IPS-NIHi11 (cell line): ENCODE measurements at places on chromosomes 4 and X.

- DNase-seq: no peak
Measured at GRCh38 chr4:167614866-167615265, 380.6 kb upstream of the SPOCK3 start.

DNA sequence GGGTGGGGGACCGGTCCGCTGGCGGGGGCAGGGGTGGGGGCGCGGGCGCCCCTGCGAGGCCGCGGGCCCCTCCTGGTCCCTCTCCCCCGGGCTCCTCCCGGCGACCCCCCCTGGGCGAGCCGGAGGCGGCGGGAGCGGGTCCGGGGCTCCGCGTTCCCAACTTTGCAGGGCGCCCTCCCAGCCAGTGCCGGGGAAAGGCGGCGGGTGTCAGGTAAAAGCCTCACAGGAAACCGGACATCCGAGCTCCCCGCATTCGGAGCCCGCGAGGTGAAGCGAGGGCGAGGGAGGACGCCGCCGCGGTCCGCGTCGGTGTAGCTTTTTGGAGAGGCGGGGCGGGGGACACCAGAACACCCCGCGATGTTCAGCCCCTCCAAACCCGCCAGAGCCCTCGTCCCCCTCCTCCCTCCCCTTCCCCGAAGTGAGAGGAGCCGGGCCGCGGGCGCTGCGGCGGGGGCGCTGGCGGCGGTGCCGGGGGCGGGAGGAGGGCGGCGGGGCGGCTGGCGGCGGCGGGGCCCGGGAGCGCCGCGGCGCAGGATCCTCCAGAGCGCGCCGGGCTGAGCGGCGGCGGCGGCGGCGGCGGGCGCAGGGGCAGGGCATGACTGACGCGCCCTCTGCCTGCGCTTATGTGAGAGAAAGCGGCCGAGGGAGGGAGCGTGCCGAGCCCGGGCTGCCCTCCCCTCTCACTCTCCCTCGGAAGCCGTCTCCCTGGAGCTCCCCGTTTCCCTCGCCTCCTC lies at the start of gene VEGFC:
VEGFC (minus strand) TSS at position 597 of the 734 bp plus-strand sequence. CDS start 611 bp downstream, outside the sequence.
- DNase-seq: peak; percentile 82

DNA sequence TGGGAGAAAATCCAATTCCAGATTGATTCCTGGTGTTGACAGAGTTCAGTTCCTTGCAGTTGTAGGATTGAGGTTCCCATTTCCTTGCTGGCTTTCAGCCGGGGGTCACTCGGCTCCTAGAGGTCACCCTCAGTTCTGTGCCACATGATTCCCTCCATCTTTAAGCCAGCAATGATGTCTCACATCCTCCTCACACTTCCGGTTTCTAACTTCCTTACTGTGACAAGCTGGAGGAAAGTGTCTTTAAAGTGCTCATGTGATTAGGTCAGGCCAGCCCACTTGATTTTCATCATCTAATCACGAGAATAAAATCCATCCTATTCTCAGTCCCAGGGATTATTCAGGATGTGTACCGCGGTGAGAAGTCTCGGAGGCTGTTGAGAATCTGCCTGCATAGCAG lies 19.4 kb upstream of the SMIM31 start:
- no peak for DNase-seq

DNA sequence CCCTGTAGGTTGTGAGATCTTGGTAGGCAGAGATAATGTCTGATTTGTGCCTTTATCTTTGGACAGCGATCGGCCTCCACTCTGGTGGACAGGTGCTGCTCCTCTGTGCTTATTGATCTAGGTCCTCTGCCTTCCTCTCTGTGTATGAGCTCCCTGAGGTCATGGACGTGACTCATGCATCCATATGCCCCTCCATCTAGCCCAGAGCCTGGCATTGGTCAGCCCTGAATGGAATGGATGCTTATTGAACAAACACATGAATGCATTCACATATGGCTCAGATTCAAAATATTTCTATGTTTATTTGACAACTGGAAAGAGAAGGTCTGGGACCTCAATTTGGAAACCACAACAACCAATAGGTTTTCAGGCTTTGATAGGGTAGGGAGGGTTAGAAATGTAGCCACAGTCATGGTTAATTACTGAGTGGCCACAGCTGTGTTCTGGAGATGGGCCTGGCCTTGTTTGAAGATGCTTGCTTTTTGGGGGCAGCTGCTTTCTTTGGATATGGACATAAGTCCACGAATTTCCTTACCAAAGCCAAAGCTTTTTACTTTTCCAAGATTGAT lies 76.2 kb downstream of the SEL1L3 start:
- DNase-seq: no peak

DNA sequence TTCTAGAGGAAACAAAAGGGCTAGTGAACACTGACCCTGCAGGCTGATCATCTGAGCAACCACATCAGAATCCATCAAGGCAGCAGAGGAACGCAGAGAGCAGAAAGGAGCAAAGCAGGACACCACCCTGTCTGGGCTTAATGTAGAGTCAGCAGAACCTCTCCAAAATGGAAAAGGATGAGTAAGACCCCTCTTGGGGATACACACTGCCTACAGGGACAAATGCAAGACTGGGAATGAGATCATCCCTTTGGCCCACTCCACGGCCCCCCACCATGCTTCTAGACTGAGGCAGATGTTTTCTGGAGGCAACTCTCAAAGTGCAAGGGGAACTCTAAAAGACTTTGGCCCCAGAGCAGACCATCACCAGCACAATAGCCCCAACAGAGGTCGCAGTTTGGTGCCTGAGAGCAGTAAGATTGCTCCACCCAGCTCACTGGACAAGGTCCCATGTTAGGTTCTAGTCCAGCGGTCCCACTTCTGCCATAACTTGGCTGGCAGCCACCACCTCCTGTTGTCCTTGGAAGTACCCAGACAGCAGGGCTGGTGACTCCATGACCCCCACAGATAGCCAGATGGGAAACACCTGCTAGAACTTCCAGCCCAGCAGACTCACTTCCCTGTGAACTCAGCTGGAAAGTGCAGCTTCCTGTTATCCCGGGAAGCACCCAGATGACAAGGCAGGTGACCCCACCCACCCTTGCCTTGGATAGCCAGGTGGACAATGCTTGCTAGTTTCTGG lies 372.7 kb downstream of the INPP4B start:
- peak; percentile 16 for DNase-seq

DNA sequence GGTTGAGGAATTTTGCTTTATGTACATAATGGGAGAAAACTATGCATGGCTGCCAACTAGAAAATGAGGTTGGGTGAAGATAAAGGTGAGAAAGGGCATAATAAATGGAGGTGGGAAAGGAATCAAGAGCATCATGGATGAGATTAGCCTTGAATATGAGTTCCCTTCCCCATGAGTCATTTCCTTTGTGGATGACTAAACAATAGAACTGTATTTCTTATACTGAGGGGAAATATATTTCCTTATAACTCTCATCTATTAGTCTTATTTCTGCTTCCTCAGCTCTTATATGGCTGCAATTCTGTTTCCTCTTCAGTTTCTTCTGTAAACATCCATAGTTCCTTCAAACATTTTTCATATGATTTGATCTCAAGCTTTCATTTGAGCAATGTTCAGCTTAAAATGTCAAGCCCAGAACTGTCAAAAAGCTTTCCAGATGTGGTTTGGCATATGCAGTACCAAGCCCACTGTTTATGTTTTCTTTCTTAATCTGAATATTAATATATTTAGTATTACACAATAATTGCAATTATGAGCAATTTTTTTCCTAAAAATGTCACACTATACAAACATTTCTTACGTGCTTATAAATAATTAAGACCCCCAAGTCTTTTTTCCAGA lies 100.7 kb upstream of the GRPR start:
- DNase-seq: no peak

DNA sequence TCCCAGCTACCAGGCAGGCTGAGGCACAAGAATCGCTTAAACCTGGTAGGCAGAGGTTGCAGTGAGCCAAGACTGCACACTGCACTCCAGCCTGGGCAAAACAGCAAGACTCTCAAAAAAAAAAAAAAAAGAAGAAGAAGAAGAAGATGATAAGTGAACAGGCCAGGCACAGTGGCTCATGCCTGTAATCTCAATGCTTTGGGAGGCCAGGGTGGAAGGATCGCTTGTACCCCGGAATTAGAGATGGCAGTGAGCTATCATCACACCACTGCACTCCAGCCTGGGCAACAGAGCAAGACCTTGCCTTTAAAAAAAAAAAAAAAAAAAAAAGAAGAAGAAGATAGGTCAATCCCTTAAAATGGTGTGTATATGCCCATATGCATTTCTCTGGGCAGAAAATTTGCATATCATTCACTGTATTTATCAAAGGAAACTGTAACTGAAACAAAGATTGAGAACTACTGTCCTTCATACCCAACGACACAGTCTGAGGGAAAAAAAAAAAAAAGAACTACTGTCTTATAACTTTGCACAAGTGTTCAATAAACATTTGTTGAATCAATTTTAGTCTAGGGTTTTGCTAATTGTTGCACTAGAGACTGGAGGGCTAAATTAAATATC lies 2.3 kb downstream of the RFC1 start:
- DNase-seq: no peak

GRCh38 chrX:111784667-111785066 lies 91.3 kb upstream of the TRPC5OS start:
- DNase-seq: no peak

DNA sequence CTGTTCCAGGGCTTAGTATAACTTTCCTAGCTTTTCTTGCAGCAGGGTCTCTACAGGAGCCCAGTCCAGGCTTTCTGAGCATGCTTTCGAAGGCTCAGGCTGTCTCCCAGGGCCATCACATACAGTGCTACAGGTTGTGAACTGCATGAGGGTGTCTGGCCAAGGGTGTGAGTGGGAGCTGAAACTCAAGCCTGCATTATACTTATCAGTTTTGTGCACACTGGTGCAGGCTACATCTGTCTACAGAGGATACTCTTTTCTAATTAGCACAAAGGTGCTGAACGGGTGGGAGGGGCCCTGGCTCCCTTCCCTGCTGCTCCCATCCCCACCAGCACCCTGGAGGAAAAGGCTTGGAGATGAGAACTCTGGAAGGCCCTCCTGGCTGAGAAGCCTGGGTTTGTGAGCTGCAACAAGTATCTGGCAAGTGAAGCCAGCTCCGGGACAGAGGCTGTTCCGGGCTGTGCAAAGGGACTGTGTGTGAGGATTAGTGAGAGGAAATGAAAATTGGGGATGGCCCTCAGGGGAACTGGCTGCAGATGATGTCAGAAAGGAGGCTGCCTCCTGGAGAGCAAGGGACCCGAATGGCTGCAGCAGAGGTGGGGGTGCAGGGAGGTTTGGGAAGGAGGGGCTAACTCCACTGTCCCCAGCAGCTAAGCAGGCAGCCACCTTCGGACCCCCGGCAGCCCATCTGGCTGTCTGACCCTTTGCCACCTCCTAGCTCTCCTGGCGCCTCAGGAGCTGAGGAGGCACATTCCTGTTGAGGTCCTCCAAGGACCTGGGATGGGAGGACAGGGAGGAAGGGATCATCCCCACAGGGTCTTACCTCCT lies 68.5 kb downstream of the EFNB1 start:
- no peak for DNase-seq

GRCh38 chr4:78057135-78057599 lies at the start of gene FRAS1:
Gene FRAS1 (plus strand): TSS chr4:78057323. CDS start chr4:78058010, 687 bp downstream.
- DNase-seq: peak; percentile 49

DNA sequence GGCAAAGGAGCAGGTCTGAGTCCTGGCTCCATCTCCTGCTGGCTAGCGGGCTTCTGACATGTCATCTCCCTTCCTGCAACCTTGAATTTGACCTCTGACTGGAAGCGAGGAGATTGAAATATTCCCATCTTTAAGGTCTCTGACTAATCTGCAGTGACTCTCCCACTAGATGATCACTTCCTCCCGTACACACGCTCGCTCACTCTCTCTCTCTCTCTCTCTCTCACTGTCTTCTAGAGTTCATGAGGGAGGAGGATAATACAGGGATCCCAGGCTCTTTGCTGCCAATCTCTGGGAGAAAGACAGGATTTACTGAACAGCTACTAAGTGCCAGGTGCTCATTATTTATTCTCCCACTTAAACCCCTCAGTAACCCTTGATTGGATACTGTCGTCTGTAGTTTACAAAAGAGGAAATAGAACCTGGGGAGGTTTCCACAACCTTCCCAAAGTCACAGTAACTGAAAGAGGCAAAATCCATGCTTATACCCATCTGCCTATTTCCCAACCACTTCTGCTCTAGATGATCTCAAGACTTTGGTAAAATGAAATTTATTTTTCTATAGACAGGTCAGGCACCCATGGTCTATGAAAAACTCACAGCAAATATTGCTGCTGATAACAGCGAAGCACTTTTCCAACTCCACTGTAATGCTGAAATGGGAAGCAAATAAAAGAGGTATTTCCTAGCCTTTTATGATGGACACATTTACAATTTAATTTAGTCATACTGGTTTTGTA lies 193.5 kb upstream of the C1QTNF7 start:
- no peak for DNase-seq

GRCh38 chr4:90095000-90095399 lies 32.2 kb upstream of the CCSER1 start:
- DNase-seq: no peak

GRCh38 chrX:42754115-42754514 lies 23.8 kb downstream of the PPP1R2C start:
- no peak for DNase-seq

DNA sequence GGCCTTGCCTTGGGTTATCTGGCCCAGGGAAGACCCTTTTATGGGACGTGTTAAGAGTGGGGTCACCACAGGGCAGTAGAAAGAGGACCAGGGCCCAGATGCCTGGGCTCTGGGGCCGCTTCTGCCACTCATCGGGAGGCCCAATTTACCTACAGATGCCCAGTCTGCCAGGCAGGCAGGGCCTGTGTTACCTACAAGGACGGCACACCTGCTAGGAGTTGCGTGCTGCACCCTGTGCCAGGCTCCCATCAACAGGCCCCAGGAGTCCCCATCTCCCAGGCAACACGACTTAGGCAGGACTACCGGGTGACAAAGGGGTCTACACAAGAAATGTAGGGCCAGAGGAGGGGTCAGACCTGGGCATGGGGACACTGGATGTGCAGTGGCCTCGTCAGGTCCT lies 34.6 kb downstream of the WDR1 start:
- no peak for DNase-seq

DNA sequence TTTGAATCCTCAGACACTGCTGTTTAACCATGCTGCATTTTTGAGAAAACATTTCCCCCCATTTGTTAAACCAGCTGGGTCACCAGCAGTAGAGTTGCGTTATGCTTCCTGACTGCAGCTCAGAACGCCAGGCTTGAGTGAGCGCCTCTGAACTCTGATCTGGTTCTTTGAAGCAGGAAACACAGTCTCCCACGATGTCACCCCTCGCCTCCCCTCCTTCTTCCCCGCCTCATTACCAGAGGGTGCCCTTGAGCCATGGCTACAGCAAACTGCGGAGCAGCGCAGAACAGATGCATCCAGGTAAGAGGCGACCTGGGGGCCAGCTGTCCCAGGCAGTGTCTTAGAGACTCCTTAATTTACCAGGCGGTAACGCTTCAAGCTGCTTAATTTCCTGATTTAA lies 78.4 kb downstream of the REPS2 start:
- DNase-seq: peak; percentile 34

DNA sequence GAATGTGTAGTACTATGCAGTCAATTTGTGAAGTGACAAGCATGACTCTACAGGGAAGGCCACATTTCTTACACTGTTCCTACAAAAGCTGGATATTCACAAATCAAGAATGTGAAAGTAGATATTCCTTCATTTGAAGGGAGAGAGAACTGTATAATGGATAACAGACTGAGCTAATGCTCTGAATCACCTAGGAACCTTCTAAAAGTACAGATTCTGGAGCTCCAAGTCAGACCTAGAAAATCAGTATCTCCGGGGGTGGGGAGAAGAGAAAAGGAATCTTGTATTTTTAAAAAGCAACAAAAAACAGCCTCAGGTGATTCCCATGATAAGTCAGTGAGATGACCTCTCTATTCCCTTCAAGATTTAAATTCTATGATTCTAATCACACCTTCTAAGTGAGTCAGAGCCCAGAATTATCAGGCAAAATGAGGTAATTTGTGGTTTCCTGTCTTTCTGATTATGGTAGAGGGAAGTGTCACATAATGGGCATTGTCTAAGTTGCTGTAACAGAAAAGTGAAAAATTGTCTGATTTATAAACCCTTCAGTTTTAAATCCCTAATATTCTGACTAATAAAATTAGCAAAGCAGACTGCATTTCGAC lies 80.9 kb downstream of the IL21 start:
- no peak for DNase-seq
